ENCODE measurements at places on chromosomes 2 and 18.

GRCh38 chr2:235639428-235639773 is 145.6 kb downstream of the AGAP1 start:
- DNase-seq = no peak

DNA sequence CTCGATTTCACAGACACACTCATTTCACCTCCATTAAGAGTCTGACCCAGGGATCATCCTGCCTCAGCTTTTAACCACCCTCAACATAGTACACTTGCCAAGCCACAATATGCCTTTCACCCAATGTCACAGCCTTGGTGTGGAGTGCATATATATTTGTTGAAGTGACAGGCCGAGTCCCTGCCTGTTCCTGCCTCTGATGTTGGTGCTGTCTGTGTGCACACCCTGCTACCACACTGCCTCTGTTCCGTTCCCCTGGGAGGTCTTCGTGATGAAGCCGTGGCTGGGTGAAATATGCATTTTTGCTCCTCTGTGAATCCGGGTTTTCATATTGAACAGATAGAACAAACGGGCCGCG is 90.3 kb downstream of the RNF144A start:
- DNase-seq = no peak

- DNase-seq = no peak
These were observed 75.9 kb upstream of the LCLAT1 start for GRCh38 chr2:30371028-30371689.

DNA sequence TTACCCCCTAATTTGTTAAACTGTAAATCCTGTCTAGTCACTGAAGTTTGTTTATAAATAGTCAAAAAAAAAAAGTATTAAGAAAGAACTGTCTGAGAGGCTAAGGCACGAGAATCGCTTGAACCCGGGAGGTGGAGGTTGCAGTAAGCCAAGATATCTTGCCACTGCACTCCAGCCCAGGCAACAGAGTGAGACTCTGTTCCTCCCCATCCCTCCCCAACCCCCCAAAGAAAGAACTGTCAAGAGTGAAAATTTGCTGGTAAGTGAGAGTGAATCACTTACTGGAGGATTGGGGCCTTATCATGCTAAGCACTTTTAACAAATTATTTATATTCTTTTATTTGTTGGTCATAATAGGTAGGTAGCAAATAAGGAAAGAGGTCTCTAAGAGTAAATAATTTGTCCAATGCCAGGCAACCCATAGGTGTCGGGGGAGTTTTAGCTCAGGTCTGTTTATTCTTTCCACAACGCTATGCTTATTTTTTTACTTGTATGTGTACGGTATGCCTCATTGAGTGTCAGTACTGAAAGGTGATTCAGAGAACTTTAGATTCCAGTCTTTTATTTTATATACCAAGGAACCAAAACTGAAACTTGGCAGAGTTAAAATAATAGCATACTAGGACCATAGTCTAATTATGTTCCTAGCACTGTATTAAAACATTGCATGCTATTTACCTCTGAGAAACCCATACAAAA is 2.5 kb downstream of the TAF4B start:
- DNase-seq = no peak

DNA sequence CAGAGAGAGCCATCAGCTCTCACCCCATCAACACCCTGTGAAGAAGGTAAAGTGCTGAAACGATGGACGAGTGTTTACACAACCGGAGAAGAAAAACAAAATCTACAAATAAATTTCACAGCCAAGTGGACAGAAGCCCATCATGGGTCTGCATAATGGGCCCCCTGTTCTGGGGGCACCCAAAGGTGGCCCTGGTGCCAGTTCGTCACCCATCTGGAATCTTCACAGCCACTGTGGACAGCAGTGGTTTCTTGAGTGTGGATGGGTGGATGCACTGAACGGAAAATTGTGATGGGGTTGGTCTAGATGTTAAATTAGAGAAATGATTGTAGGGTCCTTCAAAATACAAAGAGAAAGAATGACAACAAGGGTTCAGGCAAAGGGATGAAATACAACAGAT is 38.8 kb downstream of the ANKMY1 start:
- no peak for DNase-seq

GRCh38 chr2:11933854-11934253 is 187.4 kb downstream of the LPIN1 start:
- DNase-seq = no peak

DNA sequence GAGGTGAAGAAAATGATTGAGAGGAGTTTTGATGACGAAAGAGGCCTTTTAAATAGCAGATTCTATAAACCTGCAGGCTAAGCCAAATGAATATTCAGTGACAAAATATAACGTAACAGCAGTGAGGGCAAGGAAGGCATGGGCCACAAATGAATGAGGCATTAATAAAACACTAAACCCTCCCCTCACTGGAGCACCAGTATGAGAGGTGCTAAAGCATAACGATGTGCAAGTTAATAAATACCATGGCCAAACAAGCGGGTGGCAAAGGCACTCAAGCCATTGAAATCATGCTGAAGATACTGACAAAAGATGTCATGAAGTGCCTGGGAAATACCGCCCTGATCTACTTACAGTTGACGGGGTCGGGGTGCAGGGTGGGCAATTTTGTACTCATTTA is 30.2 kb upstream of the LONRF2 start:
- DNase-seq = no peak

- peak; percentile 42 for DNase-seq
These were observed 22.9 kb downstream of the WIPF1 start for GRCh38 chr2:174574657-174575056.

- DNase-seq = no peak
These were observed 410 bp upstream of the TGIF1 start for GRCh38 chr18:3449512-3450011.

- no peak for DNase-seq
These were observed 31.5 kb downstream of the TRABD2A start for GRCh38 chr2:84849271-84849952.

- DNase-seq = no peak
These were observed 73.6 kb downstream of the ST6GAL2 start for GRCh38 chr2:106812383-106812782.

DNA sequence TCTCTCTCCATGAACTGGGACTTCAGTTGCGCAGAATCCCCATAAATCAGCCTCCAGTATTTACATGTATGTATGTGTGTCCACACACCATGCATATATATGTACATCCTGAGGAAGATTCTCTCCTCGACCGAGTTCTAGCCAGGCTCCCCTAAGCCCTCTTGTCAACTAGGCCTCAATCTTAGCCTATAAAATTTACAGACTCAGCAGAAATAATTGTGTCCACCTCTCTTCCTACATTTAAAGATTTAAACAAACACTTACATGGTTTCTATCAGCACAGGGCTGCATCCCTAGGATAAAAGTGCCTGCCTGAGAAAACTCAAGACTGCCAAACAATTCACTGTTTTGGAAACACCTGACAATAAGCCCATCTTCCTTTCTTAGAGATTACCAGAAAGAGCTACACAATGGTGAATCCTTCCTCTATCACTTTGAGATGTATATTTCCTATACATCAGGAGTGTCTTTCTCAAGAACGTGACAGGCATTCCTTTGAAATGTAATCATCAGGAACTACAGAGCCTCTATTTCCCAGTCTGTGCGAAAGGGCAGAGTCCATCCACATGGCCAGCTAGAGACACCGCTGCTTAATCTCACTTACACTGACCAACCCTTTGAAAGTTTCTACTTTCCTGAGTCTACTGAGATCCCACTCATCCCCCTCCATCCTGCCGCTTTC is 39.5 kb downstream of the ZNF519 start:
- no peak for DNase-seq

DNA sequence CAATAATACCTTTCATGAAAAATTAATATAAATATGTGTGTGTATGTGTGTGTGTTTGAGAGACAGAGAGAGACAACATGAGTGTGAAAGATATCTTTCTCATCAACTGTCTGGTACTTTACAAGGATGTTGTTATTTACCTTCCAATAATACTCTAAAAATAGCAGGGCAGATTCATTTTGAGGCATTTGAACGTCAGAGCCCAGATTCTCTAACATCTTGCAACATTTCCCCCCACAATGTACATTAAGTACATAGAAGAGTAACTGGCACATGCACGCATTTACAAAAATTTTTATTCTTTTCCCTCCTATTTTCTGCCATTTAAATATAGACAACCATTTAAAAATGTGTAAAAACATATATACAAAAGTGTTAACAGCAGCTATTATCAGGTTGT is 100.9 kb downstream of the PID1 start:
- DNase-seq = no peak

DNA sequence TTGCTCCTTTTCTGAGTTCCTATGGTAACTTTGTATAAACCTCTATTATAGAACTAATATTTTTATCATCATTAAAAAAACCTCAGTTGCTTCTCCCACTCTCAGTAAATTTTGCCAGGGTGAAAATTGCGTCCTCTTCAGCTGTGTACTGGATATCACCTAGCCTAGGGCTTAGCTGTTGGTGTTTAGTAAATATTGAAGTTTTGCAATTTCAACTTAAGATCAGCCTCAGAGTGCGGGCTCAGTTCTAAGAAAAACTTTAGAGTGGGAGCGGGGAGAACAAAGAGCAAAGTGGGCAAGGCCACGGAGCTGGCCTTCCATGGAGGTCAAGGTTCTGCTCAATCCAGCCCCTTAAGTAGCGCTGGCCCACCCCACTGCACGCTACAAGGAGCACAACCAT is 488.3 kb upstream of the SPRED2 start:
- no peak for DNase-seq

GRCh38 chr2:65031341-65032018 is 24.7 kb upstream of the CEP68 start:
- peak; percentile 61 for DNase-seq

GRCh38 chr2:8059794-8060193 is 622.1 kb upstream of the ID2 start:
- DNase-seq = no peak

DNA sequence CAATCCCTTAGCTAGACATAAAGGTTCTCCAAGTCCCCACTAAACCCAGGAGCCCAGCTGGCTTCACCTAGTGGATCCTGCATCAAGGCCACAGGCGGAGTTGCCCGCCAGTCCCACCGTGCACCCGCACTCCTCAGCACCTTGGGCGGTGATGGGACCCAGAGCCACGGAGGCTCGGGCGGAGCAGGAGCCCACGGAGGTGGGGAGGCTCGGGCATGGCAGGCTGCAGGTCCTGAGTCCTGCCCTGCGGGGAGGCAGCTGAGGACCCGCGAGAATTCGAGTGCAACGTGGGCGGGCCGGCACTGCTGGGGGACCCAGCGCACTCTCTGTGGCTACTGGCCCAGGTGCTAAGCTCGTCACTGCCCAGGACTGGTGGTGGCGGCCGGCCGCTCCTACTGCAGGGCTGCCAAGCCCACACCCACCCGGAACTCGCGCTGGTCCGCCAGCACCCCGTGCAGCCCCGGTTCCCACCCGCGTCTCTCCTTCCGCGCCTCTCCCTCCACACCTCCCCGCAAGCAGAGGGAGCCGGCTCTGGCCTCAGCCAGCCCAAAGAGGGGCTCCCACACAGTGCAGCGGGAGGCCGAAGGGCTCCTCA is 31.7 kb upstream of the SPATA3 start:
- no peak for DNase-seq

- no peak for DNase-seq
These were observed 4.7 kb downstream of the OBSL1 start for GRCh38 chr2:219566640-219567039.

DNA sequence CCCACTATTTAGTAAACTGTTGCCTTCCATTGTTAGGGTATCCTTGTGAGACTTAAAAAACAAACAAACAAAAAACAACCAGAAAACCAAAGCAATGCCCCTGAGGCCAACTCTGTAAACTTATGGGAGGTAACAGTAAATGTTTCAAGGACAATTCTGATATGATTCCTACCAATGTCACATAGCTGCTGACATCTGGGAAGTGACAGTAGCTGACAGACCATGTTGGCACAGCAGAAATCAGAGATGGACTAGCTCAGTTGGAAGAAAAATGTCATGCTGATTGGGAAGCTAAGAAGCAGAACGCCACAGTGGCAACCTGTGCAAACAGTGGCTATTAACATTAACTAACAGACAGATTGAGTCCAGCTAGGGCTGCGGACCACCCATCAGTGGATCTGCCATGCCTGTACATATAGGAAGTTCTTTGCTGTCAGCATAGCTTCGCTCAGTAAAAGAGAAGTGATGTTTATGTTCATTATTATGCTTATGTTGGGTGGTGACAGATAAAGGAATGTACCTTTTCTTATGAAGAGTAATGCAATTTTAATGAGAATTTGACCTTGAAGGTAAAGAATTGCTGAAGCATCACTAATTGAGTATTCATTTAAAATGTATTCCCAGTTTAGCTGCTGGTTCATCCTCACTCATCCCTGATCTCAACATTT is 180.6 kb downstream of the PARD3B start:
- DNase-seq = no peak

- no peak for DNase-seq
These were observed 27.9 kb upstream of the CDCA7 start for GRCh38 chr2:173326806-173327205.

DNA sequence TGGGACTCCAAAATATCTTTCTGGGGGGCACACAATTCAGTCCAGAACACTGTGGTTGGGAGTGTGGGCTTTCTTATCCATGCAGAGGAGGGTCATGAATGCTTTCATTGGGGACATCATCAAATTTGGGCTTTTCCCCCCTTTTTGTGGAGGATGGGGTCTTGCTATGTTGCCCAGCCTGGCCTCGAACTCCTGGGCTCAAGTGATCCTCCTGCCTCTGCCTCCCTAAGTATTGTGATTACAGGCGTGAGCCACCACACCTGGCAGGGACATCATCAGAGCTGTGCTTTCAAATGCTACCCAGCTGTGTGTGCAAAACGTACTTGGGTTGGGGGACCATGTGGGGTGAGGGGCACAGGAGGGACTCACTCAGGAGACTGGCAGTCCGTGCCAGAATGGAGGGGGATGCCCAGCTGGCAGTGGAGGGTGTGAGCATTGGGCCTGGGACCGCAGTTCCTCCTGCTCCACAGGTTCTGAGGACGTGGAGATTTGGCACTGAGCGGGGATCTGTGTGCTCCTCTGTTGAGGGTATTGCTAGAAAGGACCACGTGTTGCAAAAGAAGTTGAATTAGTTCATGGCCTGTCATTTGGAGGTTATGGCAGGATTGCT is 24.4 kb downstream of the EMILIN2 start:
- DNase-seq = no peak

- DNase-seq = no peak
These were observed 94.7 kb downstream of the BIN1 start for GRCh38 chr2:127012215-127012614.

- DNase-seq = no peak
These were observed 46.4 kb upstream of the ACAA2 start for GRCh38 chr18:49859725-49860124.
